ENCODE measurements at places on chromosomes 2 and 18.

- DNase-seq, result no peak
These were observed 28.1 kb upstream of the HTR2B start for GRCh38 chr2:231152800-231153557.

DNA sequence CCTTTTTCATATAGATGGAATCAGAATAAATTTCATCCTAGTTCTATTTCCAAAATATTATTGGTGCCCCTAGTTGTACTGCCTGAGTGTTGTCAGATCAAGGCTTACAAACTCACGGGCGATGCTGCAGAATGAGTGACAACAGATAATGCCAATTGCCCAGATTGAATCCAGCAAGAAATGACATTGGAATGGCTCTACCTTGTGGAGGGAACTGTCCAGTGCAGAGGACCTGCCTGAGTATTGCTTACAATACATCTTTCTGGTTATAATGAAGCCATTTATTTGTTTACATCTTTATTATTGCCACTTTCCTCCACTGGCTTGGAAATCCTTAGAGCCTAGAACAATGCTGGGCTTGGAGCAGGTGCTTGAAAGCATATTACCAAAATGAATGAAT, 7.8 kb upstream of the IL1R2 start:
- DNase-seq, result no peak

GRCh38 chr2:235204948-235205347, 253.1 kb downstream of the SH3BP4 start:
- DNase-seq, result no peak

- no peak for DNase-seq
These were observed 77.3 kb downstream of the SRBD1 start for GRCh38 chr2:45533771-45534170.

- no peak for DNase-seq
These were observed 420.3 kb upstream of the POU3F3 start for GRCh38 chr2:104433657-104434056.

GRCh38 chr2:150259746-150260145, 227.7 kb downstream of the RND3 start:
- no peak for DNase-seq

GRCh38 chr2:98607741-98608115, 584 bp downstream of the COA5 start:
- DNase-seq, result no peak

DNA sequence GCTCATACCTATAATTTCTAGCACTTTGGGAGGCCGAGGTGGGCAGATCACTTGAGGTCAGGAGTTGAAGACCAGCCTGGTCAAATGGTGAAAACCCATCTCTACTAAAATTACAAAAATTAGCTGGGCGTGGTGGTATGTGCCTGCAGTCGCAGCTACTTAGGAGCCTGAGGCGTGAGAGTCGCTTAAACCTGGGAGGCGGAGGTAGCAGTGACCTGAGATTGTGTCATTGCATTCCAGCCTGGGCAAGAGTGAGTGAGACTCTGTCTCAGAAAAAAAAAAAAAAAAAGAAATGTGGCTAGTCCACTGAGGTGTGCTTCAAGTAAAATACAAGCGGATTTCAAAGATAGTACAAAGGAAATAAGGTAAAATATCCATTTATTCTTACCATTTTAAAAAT, 46.2 kb downstream of the RBKS start:
- DNase-seq, result no peak

GRCh38 chr2:209687323-209687969, 84.2 kb upstream of the UNC80 start:
- DNase-seq, result no peak

Measured in CD4-positive, alpha-beta T cell treated with Interferon gamma for 1 hour (primary cell).